ENCODE measurements at places on chromosomes 3 and 15.

GRCh38 chr3:123258811-123259420 lies 57.2 kb downstream of the SEC22A start:
- peak; percentile 39 for DNase-seq

DNA sequence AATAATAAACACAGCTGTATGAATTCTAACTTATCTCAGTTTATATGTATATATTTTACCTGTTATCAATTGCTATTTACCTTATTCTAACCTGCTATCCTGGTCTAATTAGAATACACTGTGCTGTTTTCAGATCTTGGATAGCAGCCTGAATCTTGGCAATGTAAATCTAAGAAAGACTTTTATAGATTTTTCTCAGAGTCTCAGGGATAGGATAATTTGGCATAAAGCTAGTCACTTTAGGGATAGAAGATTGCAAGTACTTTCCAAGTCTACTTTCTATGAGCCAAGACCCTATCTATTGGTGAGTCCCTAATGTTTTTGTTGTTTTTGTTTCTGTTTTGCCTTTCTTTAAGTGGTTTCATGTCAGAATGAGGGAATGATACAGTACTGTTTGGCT lies 695.7 kb downstream of the NAALADL2 start:
- no peak for DNase-seq

GRCh38 chr3:169754711-169755110 lies 10.1 kb downstream of the TERC start:
- no peak for DNase-seq

- DNase-seq = no peak
These were observed 62.3 kb downstream of the DHX30 start for GRCh38 chr3:47865192-47865591.

DNA sequence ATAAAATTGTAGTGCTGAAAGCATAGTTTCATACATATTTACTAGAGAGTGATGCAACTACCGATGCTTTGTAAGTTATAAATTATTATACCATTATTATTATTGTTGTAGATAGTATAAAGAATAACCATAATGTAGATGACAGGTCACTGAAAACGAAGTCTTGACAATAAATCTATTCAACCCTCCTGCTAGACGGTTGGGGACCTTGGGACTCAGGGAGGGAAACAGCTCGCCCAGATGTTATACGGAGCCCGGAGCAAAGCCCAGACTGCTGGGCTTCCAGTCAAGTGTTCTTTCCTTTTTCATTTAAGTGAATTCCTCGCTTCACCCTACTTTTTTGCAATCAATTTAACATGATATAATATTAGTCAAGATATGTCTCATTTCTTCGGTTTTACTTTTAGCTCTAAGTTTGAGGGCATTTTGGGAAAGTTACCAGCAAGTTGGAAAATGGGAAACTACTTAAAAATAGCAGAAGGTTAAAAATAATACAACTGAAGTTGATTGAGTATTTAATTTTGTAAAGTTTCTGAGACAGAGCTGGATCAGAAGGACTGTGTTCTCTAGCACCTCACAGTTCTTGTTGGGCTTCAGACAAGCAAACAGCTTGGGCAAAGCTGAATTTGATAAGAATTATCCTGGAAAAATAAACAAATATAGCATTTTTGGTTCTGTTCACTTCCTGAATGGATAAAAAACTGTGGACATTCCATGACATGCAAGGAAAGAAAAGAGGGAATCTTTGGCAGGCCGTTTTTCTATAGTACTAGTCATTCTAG lies 173.4 kb upstream of the TP63 start:
- DNase-seq = no peak

GRCh38 chr3:128257632-128258031 lies 104.4 kb downstream of the EEFSEC start:
- DNase-seq = no peak

GRCh38 chr15:36501063-36501678 lies 78.3 kb upstream of the CDIN1 start:
- DNase-seq = peak; percentile 23

GRCh38 chr3:108488631-108489030 lies 21.8 kb downstream of the MYH15 start:
- no peak for DNase-seq

GRCh38 chr15:32987067-32987466 lies 207.4 kb downstream of the FMN1 start:
- DNase-seq = no peak

Data from CD4-positive, alpha-beta T cell treated with Interferon alpha-2 for 1 hour (primary cell).